Stimulated activated CD4-positive, alpha-beta T cell treated with anti-CD3 and anti-CD28 coated beads, Interleukin-2, amount 100 ng/mL, for 24 hours (primary cell): ENCODE measurements at places on chromosomes 4 and X.
A peak's percentile ranks its signal among the peaks of the same experiment; 100 is the strongest.

GRCh38 chr4:172683021-172683420 lies 485.6 kb upstream of the GALNT7 start:
- DNase-seq = no peak

DNA sequence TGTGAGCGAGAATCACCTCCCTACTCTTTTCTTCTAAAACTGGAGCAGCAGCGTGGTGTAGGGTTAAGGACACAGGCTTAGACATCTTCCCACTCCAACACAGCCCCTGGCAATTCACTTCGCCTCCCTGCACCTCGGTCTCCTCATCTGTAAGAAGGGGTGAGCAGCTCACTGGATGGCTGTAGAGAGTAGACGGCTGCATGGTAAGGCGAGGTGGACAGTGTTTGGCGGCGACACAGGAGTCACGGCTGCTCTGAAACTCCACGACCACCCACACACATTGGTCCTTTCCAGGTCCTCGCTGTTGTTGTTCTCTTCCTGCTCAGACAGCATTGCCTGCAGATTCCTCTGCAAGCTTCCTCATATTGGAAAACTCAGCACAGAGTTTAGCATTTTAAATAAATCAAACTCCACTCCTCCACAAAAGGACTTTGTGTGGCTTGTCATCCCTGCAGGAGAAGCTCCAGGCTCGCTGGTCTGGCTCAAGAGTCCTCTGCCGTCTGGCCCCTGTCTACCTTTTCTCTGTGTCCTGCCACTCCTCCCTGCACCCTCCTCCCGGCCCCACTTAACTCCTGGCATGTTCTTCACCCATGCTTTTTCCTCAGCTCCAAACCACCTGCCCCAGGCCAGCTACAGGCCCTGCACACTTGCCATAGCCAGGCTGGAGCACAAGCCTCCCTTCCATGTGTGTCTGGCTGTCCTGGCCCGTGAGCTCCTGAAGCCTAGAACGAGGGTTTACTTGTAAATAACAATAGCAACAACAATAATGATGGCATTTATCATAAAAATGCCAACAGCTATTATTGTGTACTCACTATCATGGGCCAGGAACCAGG lies 41.3 kb upstream of the CRMP1 start:
- DNase-seq = no peak

- peak; percentile 76 for DNase-seq
Measured at GRCh38 chr4:77052352-77052751, 23.4 kb downstream of the CCNI start.

GRCh38 chr4:4859325-4859798 lies at the start of gene MSX1:
Gene MSX1 (plus strand): TSS chr4:4859665. CDS start chr4:4859900, 235 bp downstream.
- DNase-seq = peak; percentile 73

GRCh38 chr4:10384974-10385373 lies 72.3 kb downstream of the ZNF518B start:
- DNase-seq = no peak

- no peak for DNase-seq
Measured at GRCh38 chr4:85748654-85749053, 273.7 kb downstream of the ARHGAP24 start.

GRCh38 chr4:15035159-15035558 lies 32.9 kb downstream of the CPEB2 start:
- DNase-seq = no peak

- DNase-seq = no peak
Measured at GRCh38 chr4:101862595-101862994, 72.1 kb downstream of the BANK1 start.

GRCh38 chr4:169663402-169663801 lies 43.0 kb downstream of the CLCN3 start:
- no peak for DNase-seq

- peak; percentile 23 for DNase-seq
Measured at GRCh38 chr4:52037689-52038102, 403 bp downstream of the SGCB start.

GRCh38 chr4:30962939-30963338 lies 242.8 kb downstream of the PCDH7 start:
- no peak for DNase-seq

DNA sequence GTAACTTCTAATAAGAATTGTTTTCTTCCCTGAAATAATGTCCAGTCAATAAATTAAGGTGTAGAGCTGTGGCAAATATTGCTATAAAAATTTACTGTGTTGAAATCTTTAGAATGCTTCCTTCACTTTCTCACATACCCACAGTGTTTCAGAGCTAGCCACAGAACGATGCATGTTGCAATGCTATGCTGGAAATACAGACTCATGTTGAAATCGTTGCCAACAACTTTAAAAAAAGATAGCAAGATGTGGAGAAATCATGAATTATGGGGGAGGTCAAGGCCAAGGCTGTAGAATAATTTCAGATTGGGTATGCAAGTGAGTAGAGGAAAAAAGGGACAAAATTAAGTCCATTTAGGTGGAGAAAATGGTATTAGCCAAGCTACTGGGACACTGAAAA lies 204.8 kb downstream of the VEGFC start:
- DNase-seq = no peak

DNA sequence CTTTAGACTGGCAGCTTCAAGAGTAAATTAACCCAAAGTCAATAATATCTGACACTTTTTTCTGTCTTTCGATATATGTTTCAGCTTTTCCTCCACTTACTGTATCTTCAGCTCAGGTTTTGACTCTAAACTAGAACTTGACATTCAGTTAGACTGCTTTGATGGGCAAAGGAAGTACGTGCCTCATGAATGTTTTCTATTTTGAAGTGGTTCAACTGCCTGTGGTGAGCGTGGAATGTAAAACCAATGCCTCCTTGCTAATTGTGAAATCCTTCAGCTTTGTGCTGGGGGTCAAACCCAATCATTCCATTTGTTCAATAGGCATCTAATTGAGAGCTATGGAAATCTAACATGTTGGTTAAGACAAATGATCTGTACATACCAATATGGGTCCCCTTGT lies 857.0 kb upstream of the HTR2C start:
- DNase-seq = no peak

DNA sequence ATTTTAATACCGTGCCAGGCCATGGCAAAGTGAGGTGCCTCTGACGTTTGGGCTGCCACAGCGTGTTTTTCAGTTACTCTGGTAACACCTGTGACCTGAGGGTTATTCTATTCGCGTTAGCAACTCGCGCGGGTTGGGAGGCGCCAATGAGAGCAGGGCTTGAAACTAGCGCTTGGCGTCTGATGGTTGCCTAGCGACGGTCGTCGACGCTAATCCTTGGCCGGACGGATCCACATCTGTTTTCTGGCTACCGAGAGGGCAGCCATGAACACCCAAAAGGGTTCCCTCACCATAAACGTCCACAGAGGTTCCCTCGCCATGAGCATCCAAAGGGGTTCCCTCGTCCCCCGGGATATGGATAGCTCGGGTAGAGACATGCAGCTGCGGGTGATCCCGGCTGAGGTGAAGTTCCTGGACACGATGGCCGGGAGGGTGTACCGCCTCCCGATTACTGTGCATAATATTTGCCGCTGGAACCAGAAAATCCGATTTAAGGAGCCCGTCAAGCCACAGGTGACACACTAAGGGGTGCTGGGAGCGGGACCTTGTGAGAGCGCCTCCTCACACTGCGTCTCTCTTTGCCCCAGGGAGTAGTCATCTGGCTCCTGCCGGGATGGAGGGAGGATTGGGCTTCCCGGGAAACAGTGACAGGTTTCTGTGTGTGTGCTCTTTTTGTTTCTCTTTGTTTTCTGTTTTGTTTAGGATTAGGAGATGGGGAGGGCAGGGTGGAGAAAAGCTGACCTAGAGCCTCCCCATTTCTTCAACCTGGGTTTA lies at the start of gene CFAP47:
TSS of gene CFAP47 (plus strand) at position 199 of the 774 bp plus-strand sequence. CDS start at position 265, 66 bp downstream.
- no peak for DNase-seq

GRCh38 chr4:1203026-1203616 lies 30.7 kb upstream of the SPON2 start:
- DNase-seq = no peak

DNA sequence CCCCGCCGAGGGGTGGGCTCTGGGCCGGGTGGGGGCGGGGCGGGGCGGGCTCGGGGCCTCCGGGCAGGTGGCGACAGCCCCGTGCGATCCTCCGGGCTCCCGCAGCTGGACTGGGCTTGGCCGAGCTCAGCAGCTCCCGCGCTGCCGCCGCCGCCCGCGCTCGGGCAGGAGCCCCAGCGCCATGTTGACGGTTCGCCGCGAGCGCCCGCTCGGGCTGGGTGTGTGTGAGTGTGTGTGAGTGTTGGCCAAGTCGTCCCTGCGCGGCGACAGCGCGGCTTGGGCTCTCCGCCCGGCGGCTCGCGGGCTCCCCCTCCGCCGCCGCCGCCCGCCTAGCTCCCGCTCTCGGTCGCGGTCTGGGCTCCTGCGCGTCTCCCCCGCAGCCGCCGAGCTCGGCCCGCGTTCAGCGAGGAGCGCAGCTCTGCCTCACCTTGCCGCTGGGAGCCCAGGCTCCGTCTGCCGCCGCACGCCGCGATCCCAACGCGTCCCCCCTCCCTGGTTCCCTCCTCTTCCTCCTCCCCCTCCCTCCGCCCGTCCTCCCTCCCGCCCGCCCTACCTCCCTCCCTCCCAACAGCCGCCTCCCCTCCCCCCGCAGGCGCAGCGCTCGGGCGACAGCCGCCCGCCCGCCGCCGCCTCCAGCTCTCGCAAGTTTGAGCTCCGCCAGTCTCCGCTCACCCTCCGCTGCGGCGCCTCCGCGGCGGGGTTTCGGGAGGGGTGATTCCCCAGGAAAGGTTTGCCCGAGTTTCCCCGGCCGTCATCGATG lies at the start of gene BCOR:
TSS of gene BCOR (minus strand) at position 455 of the 760 bp plus-strand sequence. CDS start 20,029 bp downstream, outside the sequence.
- peak; percentile 77 for DNase-seq

DNA sequence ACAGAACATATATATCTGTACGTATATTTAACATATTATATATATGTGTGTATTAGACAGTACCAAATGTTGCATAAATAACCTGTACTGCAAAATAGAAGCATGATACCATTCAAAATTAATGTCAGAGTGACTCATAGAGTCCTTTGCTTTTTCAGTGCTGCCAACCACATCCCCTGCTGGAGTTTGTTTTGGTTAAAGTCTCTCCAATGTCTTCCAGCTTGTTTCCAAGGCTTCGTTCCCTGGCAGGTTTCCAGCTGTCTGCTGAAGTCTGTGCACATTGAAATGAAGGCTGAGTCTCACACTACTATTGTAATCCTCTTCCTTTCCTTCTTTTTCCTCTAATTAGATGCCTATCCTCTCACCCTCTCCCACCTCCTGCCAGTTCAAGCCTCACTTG lies 14.9 kb downstream of the NRK start:
- no peak for DNase-seq

DNA sequence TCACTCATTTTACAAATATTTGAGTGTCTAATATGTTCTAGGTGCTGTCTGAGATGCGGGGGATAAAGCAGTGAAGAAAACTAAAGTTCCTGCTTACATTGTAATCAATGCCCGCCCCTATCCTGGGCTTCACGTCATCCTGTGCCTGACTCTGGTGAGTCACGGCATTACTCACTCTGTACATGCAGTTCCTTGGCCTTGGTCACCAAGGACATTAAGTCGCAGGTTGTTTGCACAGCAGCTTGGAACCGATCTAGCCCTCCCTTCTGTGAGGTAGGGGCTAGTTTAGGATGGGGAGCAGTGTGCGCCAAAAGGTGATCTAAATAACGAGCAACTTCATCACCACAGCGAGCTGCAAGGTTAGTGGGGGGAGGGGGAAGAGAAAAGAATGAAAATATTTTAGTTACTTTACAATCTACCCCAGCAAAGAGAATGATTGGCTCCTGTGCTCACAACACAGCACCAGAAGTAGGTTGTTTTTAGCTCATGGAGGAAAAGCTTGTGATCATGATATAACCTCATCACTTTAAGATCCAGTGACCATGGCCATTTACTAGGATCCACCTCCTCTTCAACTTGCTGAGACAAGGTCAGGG lies 48.0 kb upstream of the HDAC8 start:
- DNase-seq = peak; percentile 33

- peak; percentile 47 for DNase-seq
Measured at GRCh38 chrX:46588263-46588662, 14.7 kb downstream of the CHST7 start.

- DNase-seq = peak; percentile 31
Measured at GRCh38 chrX:78104447-78105176, 564 bp downstream of the PGK1 start.

DNA sequence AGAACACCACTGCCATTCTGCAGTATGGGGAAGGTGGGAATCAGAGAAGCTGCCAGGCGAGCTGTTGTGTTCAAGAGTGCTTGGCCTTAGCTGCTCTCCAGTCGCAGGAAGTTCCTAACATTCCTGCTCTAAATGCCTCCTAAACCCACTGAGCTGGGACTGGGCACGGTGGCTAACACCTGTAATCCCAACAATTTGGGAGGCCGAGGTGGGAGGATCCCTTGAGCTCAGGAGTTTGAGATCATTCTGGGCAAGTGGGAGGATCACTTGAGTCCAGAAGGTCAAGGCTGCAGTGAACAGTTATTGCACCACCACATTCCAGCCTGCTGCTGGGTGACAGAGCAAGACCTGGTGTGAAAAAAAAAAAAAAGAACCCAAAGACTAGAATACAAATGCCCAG lies 690.3 kb upstream of the FAM241A start:
- no peak for DNase-seq

- DNase-seq = peak; percentile 48
Measured at GRCh38 chr4:120922381-120923206, at the start of gene PRDM5. Gene PRDM5 (minus strand): TSS chr4:120922726. CDS start chr4:120922608, 118 bp downstream.

DNA sequence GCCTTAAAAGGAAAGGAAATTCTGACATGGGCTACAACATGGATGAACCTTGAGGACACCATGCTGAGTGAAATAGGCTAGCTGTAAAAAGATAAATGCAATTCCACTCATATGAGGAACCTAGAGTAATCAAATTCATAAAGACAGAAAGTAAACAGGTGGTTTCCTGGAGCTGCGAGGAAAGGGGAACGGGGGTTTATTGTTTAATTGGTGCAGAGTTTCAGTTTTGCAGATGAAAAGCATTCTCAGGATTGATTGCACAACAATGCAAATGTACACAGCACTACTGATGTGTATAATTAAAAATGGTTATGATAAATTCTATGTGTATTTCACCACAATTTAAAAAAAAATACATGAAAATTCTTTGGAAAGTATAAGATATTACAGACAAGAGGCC lies 24.0 kb downstream of the PLRG1 start:
- DNase-seq = no peak

- no peak for DNase-seq
Measured at GRCh38 chrX:45630078-45630477, 429.4 kb upstream of the DIPK2B start.

DNA sequence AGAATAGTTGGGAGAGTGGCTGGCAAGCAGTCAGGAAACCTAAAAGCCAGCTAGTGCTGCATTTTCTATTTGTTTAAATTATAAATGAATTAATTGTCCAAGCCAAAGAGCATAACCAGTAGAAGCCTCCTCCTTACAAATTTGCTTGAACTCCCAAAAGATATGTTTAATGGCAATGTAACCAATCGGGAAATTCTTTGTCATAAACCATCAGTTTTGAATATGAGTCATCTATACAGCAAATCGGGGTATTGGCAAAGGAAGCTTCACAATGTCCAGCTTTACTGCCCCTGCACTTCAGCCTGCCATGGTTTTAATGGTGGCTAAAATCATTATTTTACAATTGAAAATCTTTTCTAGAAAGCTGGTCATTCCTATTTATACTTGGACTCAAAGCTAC lies 216.6 kb downstream of the SHROOM3 start:
- DNase-seq = no peak
